ENCODE measurements at places on chromosomes 1 and 21.
A peak's percentile ranks its signal among the peaks of the same experiment; 100 is the strongest.

- no peak for DNase-seq
Measured at GRCh38 chr1:178344513-178345091, 152.2 kb downstream of the CLEC20A start.

DNA sequence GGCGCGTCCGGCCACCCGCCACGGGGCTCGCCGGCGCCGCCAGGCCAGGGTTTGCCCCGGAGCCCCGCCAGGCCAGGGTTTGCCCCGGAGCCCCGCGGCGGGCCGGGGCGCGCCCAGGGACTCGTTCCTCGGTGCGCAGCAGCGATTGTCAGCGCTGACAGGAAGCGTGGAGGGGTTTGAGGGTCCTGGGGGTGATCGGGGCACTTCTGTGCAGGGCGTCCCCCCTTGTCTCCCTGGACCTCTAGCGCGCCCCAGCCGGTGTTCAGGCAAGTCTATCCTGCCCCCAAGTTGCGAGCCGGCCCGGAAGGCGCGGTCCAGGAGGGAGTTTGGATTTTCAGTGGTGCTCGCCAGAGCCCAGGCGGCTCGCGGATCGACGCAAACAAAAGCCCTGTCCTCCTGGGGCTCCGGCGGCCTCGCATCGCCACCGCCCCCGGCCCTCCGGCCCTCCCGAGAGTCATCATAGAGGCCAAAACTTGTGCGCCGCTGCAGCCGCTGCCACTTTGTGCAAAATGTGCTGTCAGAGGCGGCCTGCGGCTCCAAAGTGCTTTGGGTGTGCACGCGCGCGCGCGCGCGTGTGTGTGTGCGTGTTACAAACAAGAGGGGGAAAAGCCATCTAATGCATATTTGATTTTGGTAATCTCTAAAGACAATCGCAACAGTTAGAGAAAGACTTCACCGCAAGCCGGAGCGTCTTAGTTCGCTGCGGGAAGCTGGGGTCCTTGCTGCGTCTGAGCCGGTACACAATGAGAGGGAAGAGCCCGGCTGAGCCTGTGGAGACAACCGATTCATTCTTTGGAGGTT lies 1.0 kb downstream of the ROR1 start:
- DNase-seq, result peak; percentile 53

DNA sequence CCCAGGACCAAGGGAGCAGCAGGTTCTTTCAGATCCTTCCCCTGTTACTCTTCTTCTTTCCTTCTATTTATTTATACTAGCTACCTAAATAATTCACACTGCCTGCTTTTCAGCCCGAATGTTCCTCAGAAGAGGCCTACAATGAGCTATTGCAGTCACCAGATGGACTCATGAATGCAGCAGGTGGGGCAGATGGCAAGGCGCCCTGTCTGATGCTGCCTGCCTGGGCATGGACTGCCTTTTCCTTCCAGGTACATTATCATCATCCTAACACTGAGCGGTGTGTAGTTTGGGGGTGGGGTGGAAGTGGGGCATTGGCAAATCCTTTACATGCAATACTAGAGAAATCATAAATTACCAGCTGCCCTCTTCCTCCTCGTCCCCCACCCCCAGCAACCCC lies 17.6 kb downstream of the ESRRG start:
- DNase-seq, result no peak

DNA sequence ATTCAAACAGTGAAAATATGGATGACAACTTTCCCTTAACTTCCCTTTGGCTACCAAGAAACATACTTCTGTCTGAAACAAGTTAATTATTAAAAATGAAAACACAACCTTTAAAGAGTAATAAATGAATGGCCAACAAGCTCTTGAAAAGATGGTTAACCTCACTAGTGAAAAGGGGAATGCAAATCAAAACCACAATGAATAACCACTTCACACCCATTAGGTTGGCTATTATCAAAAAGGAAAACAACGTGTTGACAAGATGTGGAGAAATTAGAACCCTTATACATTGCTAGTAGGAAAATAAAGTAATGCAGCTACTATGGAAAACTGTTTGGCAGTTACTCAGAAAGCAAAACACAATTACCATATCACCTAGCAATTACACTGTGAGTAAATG lies 14.1 kb downstream of the COP1 start:
- no peak for DNase-seq

- DNase-seq, result peak; percentile 42
Measured at GRCh38 chr1:111990026-111990877, 784 bp upstream of the KCND3 start.

DNA sequence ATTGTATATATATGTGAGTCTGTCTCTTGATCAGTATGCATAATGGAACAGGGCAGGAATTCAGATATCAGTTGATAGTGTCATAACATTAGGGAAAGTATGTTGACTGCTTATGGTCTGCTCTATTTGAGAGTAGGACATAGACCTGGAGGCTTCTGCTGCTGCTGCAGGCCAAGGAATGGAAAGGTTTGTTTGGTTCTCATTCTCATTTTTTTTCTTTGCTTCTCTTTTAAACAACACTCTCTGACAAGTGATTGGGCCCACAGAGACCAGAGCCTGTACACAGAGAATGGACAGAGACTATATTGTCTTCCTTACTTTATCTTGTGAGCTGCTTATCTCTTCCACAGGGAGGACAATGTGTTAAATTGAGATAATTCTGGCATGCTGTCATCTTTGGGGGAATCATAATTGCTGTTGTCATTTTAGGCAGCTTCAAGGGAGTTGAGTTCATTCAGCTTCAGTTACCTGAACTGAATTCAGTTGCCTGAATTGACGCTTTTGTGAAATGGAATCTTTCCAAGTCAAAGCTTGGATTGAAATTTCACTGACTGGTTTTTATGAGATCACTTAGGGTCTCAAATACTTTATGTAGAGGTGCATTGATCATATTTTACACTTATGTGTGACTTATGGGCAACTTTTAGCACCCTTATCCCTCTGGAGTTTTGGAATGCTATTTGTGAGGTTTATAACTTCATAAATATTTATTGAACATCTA lies 16.9 kb downstream of the CAP1 start:
- no peak for DNase-seq

DNA sequence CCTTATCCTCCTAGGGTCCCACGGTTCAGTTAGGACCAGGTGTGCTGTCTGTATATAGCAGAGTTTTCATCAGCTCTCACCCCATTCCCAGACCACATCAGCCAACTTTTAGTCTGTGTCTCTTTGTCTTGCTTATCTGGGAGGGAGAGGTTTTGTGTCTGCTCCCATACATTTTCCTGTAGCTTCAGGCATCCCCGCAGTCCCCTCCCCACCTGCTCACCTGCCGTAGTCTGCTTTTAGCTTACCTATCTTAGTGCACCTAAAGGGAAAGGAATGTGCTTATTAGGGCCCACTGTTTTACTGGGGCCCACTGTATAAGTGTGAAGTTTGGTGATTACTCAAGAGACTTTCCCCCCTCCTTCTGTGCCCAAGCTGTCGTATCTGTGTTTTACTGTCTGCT lies 225.1 kb downstream of the PLA2G4A start:
- DNase-seq, result no peak

DNA sequence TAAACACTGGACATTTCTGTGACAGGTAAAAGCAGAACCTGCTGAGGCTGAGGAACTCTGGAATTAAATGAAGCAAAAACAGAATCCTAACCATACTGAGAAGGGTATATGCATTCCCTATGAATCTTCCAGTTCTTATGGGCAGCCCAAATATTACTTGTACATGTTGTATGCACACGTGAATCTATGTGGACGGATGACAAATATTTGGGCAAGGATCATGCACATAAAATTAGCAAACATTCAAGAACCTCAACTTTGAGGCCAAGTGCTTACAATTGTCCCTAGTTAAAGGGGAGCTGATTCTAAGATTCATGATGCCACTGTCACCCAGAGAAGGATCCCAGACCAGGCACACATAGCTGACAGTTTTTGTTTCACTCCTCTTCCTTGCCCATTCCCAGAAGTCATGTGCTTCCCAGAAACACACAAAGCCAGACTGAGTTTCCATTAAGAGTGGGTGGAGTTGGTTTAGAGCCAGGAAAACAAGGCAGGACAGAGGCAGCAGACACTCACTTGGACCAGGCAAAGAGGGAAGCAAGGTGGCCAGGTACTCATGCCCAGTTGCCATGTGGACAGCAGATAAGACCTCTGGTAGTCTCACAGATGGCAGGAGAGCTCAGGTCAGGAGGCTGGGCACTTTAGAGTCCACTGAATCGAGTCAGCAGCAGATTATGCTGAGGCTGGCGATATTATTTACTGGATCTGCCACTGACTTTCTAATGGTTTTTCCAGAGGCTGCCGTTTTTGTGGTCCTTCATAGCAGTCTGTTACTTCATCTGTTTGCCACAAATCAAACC lies 25.6 kb downstream of the AK2 start:
- peak; percentile 69 for DNase-seq
